ENCODE measurements at places on chromosomes 11 and 22. TPM values are rescaled to one million over a fixed set of nuclear protein-coding genes. Genes with fewer than 3 reads are reported as not detected.

DNA sequence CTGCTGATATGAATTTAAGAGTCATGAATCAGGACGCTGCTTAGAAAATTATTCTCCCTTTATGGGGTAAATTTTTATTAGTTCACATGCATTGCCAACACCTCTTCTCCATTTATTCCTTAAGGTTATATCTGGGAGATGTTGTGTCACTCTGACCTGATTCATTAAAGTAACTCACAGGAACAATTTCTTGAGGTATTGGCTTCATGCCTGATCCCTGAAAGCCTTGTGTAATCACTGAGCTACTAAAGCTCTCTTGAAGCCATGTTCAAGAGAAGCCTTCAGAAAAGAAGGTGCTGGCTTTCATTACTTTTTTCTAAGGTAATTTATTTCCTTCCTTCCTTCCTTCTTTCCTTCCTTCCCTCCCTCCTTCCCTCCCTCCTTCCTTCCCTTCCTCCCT lies 420.6 kb downstream of the RAB38 start:
- no peaks in the 10 kb centered on the region for H3K36me3 ChIP-seq
- no peak for DNase-seq
- no peak overlapping the region for H3K27ac ChIP-seq
- H3K4me3 ChIP-seq = no peak overlapping the region
- no peaks in the 10 kb centered on the region for H3K4me1 ChIP-seq
- H3K27me3 ChIP-seq = no peaks in the 10 kb centered on the region

DNA sequence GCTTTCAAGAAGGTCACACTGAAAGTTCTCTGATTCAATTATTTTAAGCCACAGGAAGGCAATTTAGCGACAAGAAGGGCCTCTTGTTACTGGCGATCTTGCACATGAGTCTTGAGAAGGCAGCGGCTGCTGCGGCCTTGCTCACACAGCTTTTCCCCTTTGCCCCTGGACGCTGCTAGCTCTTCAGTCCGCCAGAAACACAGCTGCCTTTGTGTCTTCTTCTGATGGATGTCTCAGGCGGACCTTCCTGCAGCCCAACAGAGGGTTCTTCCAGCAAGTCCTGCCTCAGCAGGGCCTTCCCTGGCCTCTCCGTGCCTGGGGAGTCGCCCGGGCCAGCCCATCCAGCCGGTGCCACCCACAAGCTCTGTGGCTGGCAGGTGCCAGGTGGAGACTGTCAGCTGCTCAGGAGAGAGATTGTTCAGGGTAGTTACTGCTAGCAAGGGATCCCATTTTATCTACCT lies 59.4 kb downstream of the PKNOX2 start:
- DNase-seq = no peak
- no peak overlapping the region for H3K4me3 ChIP-seq
- no peaks in the 10 kb centered on the region for H3K36me3 ChIP-seq
- H3K4me1 ChIP-seq = no peaks in the 10 kb centered on the region
- peak overlapping the region; percentile 39 for H3K27ac ChIP-seq
- no peaks in the 10 kb centered on the region for H3K27me3 ChIP-seq

- H3K36me3 ChIP-seq = no peaks in the 10 kb centered on the region
- H3K27ac ChIP-seq = no peak overlapping the region
- no peak for DNase-seq
- H3K27me3 ChIP-seq = no peaks in the 10 kb centered on the region
- peaks cover 7% of the 10 kb centered on the region for H3K4me1 ChIP-seq
- H3K4me3 ChIP-seq = no peak overlapping the region
Observed at GRCh38 chr11:11387622-11388305, 34.7 kb upstream of the CSNK2A3 start.

- H3K27me3 ChIP-seq = no peaks in the 10 kb centered on the region
- no peak for DNase-seq
- no peak overlapping the region for H3K27ac ChIP-seq
- no peaks in the 10 kb centered on the region for H3K4me1 ChIP-seq
- H3K36me3 ChIP-seq = no peaks in the 10 kb centered on the region
Observed at GRCh38 chr11:70876685-70877084, 375.7 kb downstream of the SHANK2 start.

DNA sequence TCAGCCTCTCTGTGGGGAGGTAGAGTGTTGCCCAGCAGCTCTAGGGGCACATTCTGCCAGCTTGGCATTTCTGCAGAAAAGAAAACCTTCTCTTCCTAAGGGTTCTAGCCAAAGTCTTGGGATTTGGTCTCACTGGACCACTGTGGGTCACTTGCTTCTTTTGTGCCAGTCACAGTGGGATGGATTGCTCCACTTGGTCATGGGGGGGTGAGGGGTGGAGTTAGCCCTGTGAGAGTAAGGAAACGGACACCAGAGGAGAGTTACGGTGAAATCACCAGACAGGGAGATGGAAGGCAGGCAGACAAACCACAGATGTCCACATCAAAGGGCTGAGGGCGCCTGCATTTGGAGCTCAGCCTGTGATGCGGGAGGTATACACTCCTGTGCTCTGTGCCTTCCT lies 10.8 kb downstream of the SGSM1 start:
- H3K27me3 ChIP-seq = no peaks in the 10 kb centered on the region
- no peak for DNase-seq
- H3K36me3 ChIP-seq = no peaks in the 10 kb centered on the region

DNA sequence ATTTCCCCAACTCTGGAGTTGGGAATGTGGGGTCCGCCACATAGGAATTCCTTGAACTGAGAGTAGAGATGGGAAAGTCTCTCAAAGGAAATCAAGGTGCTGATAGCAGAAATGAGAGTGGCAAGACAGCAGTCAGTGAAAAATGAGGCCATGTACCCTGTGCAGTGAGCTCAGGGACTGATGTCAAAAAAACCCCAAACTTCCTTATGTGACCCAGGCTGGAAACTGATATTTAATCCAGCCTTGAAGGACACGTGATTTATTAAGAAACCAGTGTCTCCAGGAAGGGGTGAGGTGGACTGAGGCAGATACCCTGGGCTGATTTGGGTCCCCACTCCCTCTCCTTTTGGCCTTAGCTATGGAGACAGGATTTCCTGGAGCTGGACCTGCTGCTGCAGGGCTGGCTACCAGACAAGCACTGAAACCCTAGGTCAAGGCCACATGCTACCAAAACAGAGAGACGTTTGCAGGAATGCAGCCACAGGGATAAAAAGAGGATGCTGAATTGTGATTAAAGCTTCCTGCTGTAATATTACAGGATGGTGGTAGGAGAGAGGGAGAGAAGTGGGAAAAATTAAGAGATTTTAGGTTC lies 25.3 kb upstream of the FCHSD2 start:
- H3K27me3 ChIP-seq = no peaks in the 10 kb centered on the region
- no peaks in the 10 kb centered on the region for H3K36me3 ChIP-seq
- H3K4me1 ChIP-seq = no peaks in the 10 kb centered on the region

DNA sequence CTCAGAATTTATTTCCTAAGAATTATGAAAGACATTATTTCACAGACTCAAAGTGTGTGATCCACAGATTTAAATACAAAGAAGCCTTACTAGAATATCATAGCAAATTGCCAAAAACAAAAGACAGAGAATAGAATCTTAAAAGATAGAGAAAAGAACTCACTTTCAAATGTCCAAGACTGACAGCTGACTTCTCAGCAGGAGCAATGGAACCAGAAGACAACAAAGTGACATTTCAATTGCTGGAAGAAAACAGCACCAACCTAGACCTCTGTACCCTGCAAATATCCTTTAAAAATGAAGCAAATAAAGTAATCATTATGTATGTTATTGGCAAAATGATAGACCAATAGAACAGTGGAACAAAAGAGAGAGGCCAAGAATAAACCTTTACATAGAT lies 109.2 kb downstream of the TTC17 start:
- H3K4me1 ChIP-seq = no peaks in the 10 kb centered on the region
- no peaks in the 10 kb centered on the region for H3K27me3 ChIP-seq
- no peaks in the 10 kb centered on the region for H3K36me3 ChIP-seq
- H3K27ac ChIP-seq = no peak overlapping the region
- no peak for DNase-seq

DNA sequence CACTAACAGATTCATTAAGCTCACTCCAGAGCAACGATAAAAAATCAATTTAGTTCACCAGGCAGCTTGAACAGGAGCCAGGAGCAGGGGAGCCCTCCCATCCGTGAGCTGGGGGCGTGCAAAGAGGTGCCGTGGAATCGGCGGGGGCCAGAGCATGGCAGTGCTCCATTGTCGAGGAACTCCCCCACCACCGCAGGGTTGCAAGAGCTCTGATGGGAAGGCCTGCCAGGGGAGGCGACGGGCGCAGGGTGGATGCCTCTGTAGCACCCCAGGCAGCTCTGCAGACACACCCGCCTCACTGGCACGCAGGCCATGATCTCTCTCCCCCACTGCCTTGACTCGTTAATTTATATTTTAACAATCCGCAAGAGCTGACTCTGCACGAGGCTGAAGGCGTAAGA lies 433.2 kb downstream of the MIAT start:
- no peaks in the 10 kb centered on the region for H3K27me3 ChIP-seq
- peaks cover 3% of the 10 kb centered on the region for H3K4me1 ChIP-seq
- DNase-seq = no peak
- H3K4me3 ChIP-seq = no peak overlapping the region

DNA sequence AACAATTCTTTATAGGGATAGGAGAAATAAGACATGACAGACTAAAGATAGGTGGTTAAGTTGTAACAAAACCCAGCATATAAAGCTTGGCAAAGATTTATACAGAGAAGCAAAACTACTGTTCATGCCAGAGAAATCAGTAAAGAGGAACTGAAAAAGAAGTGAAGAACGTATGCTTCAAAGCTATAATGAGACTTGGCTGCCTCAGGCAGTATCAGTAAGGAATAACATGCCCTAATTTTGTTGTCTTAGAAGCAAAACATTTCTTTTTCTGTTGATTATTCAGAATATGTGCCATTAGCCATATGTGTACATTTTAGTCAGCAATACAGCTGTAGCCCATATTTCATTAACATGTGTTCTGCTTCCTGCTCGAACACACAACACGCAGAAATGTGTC lies 403.2 kb downstream of the NELL1 start:
- DNase-seq = no peak
- H3K4me1 ChIP-seq = no peaks in the 10 kb centered on the region
- no peak overlapping the region for H3K27ac ChIP-seq
- no peak overlapping the region for H3K4me3 ChIP-seq
- H3K27me3 ChIP-seq = no peaks in the 10 kb centered on the region
- H3K36me3 ChIP-seq = no peaks in the 10 kb centered on the region

DNA sequence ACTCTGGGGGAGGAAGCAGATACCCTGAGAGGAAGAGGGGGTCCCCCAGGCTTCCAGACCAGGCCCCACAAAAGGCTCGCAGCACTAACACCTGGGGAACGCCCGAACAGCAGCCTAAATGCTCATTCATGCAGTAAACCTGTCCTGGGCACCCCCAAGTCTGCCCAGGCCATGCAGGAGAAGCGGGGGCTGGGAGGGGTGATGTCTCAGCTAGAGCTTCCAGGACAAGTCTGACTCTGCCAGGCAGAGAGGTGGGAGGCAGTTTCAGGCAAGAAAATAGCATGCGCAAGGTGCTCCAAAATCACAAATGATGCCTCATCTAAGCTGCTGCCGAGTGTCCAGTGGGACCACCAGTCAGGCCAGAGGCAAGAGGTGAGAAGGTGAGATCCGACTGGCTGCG lies 14.6 kb downstream of the CABP7 start:
- H3K4me1 ChIP-seq = peaks cover 10% of the 10 kb centered on the region
- peaks cover 33% of the 10 kb centered on the region for H3K36me3 ChIP-seq
- H3K4me3 ChIP-seq = no peak overlapping the region
- no peaks in the 10 kb centered on the region for H3K27me3 ChIP-seq

DNA sequence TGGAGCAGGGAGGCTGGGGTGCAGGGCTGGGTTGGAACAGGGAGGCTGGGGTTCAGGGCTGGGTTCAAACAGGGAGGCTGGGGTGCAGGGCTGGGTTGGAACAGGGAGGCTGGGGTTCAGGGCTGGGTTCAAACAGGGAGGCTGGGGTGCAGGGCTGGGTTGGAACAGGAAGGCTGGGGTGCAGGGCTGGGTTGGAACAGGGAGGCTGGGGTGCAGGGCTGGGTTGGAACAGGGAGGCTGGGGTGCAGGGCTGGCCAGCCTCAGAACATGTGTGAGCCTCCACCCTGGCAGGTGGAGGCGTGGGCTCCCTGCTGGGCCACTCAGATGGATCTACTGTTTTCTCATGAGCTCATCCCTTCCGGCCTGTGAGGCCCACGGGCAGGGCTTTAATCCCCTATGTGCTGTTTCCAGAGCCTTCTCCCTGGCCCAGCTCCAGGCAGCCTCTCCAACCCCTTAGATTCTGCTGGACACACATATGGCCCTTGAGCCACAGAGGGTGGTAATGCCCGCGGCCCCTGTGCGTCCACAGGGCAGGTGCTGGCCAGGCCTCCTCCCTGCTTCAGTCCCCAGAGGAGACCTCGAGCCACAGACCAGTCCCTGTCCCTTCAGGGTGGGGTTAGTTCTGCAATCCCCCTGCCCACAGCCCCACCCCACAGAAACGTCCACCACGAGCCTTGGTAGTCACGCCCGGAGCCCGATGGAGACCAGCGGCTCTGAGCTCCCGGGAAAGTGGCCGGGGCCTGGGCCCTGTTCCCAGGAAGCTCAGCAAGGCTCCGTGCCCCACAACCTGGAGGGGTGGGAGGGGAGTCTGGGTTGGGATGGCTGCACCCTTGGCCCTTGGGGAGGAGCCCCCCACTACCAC lies 197.9 kb downstream of the BRD1 start:
- H3K27me3 ChIP-seq = peaks cover 3% of the 10 kb centered on the region
- H3K27ac ChIP-seq = no peak overlapping the region
- peaks cover 8% of the 10 kb centered on the region for H3K4me1 ChIP-seq
- no peaks in the 10 kb centered on the region for H3K36me3 ChIP-seq
- no peak overlapping the region for H3K4me3 ChIP-seq

DNA sequence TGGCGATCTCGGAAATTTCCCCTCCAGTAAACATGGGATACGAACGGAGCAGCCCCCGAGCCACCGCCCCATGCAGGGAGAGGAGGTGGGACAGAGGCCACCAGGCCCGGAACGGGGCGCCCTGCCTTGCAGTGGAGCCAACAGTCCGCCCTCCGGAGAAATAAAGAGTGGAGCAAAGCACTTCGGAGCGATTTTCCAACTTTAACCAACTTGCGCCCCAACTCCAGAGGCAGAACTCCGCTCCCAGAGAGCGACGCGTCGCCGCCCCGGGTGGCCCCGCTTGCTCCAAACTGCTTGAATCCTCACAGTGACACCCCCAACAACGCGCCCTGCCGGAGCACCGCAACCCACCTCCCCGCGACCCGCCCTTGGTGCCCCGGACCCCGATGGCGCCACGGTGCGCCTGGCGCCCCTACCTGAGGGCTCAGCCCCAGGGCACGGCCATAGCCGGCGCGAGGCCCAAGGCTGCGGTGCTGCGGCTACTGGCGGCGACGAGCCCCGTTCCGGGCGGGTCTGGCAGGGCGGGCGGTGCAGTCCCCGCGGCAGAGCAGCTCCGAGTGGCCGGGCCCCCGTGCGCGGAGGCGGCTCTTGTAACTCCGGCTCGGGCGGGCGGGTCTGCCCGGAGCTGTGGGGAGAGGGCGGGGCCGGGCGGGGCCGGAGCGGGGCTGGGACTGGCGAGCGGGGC lies at the start of gene AHNAK:
TSS of gene AHNAK (minus strand) at position 563 of the 685 bp plus-strand sequence. CDS start 10,708 bp downstream, outside the sequence.
- no peaks in the 10 kb centered on the region for H3K36me3 ChIP-seq
- peaks cover 51% of the 10 kb centered on the region for H3K4me1 ChIP-seq
- no peak for DNase-seq
- H3K4me3 ChIP-seq = peak within 1 kb of the TSS; percentile 88

- H3K27me3 ChIP-seq = no peaks in the 10 kb centered on the region
- H3K4me1 ChIP-seq = no peaks in the 10 kb centered on the region
- no peaks in the 10 kb centered on the region for H3K36me3 ChIP-seq
- DNase-seq = no peak
Observed at GRCh38 chr22:22109693-22110466, 127.3 kb upstream of the TOP3B start.

Gene DERL3
- total RNA-seq = 1.3 TPM

Gene CCDC89
- total RNA-seq = 1.1 TPM

Gene TUB
- 6.1 TPM for total RNA-seq

Gene HEPN1
- not detected for total RNA-seq

Gene CHRNA10
- 0.38 TPM for total RNA-seq

Gene CFAP300
- total RNA-seq = 2.9 TPM

Gene VSTM5
- total RNA-seq = not detected

Gene F2
- not detected for total RNA-seq

Gene CRYBA4
- not detected for total RNA-seq
